Neural progenitor cell (in vitro differentiated cells): ENCODE measurements at places on chromosomes 4 and X.

DNA sequence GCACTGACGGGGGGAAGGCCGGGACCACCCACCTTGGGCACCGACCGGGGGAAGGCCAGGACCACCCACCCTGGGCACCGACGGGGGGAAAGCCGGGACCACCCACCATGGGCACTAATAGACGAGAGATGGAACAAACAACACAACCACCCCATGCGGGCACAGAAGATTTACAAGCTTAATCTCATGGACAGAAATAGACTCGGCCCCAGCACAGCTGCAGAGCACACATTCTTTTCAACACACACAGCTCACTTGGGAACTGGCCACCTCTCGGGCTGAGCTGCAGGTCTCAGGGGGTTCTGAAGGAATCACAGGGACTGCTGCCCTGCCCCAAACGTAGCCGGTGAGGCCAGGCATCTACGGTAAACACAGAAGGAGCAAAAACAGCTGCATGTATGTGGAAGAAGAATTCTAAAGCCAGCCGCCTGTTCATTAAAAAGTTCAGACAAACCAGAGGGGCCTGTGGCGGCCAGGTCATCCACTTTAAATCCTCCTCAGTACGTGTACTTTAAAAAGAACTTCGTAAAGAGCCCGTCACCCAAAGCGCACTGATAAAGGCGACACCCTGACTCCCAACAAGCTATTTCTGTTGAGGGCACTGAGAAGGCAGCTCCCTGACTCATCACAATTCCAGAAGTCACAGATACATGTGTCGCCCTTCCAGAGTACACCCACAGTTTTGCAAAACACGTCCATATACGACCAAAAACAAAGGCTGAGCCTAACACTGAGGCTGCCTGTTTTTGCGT, 17.7 kb downstream of the PPP2R3B start:
- peak; percentile 72 for DNase-seq

DNA sequence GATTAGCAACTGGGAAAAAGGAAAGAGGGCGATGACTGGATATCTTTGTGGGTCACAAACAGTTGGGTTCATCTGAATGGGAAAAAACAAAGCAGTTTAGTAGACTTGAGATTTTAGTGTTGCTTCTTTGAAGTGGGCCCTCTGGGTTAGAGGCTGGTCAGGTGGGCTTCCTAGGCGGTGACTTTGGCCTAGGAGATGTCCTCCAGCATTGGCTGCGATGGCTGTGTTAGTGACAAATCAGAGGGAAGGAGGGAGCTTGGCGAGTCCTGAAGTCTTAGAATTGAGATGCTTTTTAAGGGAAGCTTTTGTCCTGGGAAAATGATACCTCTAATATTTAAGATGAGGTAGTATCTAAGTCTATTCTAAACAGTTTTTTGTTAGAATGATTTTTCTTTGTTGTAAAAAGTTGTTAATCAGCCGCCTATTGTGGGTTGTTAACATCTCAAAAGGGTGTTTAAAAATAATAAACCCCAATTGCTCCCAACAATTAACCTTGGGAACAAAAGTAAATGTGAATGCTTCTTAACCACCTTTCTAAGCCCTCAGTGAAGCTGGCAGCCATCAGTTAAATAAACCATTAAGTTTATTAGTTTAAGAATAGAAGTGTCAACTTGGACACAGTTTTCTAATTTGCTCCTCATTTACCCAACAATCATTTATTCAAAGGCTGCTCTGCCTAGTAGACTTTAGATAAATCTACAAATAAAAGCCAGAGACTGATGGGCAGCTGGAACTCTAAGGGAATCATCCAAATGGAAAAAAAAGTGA, 31.7 kb downstream of the DLG3 start:
- DNase-seq = no peak

DNA sequence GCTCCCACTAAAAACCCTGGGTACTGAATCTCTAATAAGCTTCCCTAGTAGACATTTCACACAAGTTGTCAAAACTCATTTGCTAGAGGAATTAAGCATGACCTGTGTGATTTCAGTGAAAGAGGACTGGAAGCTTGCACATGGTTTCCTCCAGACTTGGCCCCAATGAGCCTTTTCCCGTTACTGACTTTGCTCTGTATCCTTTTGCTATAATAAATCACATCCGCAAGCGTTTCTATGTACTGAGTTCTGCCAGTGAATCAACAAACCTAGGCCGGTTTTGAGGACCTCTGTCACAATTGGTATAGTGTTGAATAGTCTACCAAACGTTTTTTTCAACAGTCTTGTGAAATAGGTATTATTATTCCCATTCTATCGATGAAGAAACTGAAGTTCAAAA, 8.2 kb downstream of the ATP11C start:
- no peak for DNase-seq

DNA sequence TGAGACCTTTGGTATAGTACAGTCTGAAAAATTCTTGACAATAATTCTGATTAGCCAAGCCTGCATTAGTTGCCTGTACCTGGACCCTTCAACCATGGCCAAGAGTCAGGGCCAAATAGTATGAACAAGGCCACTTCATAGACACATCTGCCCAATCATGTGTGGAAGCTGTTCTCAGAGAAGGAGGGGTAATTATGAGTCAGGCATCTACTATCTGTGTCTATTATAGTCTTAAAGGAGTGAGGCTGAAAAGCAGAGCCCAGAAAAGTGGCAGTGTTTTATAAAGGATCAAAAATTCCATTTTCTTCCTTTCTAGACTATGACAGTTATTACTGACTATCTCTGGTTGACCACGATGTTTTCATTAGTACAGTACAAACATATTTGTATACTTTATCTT, 5.0 kb upstream of the ADGRL3 start:
- DNase-seq = no peak

GRCh38 chr4:185394568-185395237, 1.0 kb downstream of the LRP2BP start:
- no peak for DNase-seq

GRCh38 chr4:70192895-70193294, 2.6 kb upstream of the ODAM start:
- DNase-seq = no peak

GRCh38 chrX:125287282-125287681, 32.4 kb upstream of the TEX13C start:
- DNase-seq = no peak

- DNase-seq = no peak
Observed at GRCh38 chr4:156330436-156331031, 376.9 kb upstream of the CTSO start.

- no peak for DNase-seq
Observed at GRCh38 chr4:177229331-177229730, 80.3 kb upstream of the NEIL3 start.

- DNase-seq = peak; percentile 27
Observed at GRCh38 chr4:74933562-74934015, 673 bp downstream of the PARM1 start.

- no peak for DNase-seq
Observed at GRCh38 chr4:36282503-36283030, 1.2 kb downstream of the DTHD1 start.
